ENCODE measurements at places on chromosomes 2 and 18. TPM values are rescaled to one million over a fixed set of nuclear protein-coding genes. Genes with fewer than 3 reads are reported as not detected.

Gene G6PC2
- total RNA-seq = not detected

Gene TRPM8
- 0.97 TPM for total RNA-seq

Gene FBXO15
- not detected for total RNA-seq

Gene ABCG5
- total RNA-seq = not detected

Gene NGEF
- 2.1 TPM for total RNA-seq

Gene TMEM182
- total RNA-seq = 1.9 TPM

Gene SERPINB11
- not detected for total RNA-seq

Gene HRH4
- total RNA-seq = not detected

Gene NEMP2
- 5.1 TPM for total RNA-seq
